ENCODE measurements at places on chromosomes 2 and 18.

GRCh38 chr2:240201866-240202265 is 61.4 kb upstream of the OTOS start:
- no peak for DNase-seq

GRCh38 chr2:170950221-170950761 is 21.2 kb downstream of the GORASP2 start:
- DNase-seq = no peak

DNA sequence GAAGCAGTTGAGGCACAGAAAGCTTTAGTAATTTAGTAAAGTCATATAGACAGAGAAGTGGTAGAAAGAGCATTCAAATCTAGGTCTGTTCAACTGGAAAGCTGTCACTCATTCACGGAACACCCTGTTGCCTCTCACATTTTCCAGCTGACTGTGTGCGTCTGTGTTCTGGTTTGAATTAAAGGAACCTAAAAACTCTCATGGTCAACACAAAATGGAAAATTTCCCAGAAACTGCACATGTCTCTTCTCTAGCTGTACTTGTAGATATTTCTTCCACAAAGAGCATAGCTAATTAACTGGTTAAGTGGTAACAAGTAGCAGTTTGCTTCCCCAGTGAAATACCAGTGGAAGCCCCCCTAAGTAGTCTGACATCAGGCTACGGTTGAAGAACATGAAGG is 390.8 kb downstream of the TGIF1 start:
- DNase-seq = no peak

- DNase-seq = no peak
These were observed 41.4 kb downstream of the IL1R2 start for GRCh38 chr2:102033031-102033749.

DNA sequence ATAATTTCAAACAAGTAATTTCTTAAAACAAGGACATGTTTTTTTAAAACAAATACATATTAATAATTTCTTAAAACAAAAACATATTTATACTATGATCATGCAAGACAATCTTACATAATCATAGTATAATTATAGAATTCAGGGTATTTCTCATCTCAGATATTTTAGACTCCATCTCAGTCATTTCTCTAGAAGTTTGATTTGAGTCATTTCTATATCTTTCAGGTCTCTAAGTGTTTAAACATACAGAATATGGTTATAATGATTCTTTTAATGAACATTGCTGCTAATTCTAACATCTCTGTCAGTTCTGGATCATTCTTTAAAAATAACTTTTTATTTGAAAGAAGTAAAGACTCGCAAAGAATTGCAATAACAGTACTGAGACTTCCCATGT is 154.2 kb upstream of the KYNU start:
- DNase-seq = no peak

DNA sequence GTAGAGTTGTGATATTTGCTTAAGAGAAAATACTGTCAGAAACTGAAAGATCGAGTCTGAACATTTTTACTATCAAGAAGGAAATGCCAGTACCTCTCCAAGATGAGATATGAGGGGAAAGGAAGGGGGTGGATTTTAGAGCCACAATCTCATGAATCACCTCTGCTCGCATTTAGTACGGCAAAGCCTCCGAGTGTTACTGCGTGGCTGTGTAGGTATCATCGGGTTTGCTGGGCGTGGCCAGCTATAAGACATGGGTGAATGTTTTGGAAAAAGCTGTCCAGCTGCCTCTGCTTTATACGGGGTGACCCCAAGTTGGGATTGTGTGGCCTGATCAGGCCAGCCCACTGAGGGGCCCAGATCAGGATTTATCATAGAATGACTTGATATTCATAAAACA is 826.4 kb downstream of the SOCS6 start:
- DNase-seq = no peak

DNA sequence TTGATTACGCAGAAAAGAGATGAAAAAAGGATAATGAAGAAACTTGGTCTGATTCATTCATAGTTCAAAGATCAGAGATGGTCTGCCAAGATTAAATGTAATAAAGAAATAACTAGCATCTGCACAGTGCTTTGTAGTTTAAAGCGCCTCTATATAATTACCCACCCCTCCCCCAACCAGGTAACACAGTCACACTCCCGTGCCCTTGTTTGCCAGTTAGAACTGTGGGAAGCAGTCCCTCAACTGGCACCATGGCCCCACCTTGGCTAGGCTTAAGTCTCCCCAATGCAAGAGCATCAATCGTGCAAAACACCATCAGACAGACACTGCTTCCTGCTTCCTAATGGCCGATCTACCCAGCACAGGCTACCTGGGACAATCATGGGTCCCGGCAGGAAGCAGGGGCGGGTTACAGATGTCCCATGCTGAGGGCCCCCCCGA is 11.6 kb downstream of the ADCY3 start:
- DNase-seq = no peak

- DNase-seq = no peak
These were observed 180.7 kb downstream of the PLCL1 start for GRCh38 chr2:197985029-197985638.

GRCh38 chr2:32384529-32384928 is 27.7 kb downstream of the BIRC6 start:
- DNase-seq = no peak

DNA sequence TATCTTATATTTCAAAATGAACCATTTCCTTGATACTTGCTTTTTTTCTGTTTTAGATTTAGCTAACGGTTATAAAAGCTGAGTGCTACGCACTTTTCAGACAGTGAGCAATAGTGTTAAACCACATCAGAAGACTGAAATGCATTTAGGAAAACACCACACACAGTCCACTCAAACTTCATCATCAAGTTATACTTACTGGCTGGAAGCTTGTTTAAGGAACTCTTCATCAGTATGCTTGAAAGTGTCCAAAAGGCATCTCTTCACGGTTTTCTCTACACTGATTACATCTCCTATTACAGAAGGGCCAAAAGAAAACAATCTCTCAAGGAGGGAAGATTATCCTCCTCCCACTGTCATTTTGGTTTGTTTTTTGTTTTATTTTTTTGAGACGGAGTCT is 19.7 kb downstream of the ILKAP start:
- no peak for DNase-seq

GRCh38 chr18:73691118-73691517 is 456.5 kb downstream of the FBXO15 start:
- DNase-seq = no peak

- DNase-seq = no peak
These were observed 139.4 kb upstream of the GLI2 start for GRCh38 chr2:120596191-120596811.

DNA sequence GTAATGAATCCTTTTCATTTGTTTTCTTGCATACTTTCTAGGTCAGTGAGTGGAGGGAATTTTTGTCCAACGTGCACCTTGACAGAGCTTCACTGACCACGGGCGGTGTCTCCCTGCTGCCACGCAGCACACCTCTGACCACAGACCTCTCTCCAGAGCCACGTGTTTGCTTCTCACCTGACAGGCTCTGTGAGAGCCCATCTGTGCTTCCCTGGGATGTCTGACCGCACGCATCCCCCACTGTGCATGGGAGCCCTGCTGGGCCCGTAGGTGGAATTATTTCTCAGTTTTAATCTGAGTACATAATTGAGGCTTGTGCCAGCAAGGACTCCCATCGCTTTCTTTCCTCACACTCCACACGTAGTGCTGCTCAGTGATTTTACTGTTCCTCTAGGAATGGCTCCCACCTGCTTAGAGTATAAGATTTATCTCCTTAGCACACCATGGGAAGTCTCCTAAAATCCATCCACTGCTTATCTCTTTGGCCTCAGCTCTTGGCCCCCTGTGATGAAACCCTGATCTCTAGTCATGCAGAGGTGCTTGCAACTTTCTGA is 482.6 kb downstream of the TSN start:
- no peak for DNase-seq

GRCh38 chr2:44599130-44599529 is 237.4 kb downstream of the CAMKMT start:
- DNase-seq = no peak

- DNase-seq = no peak
These were observed 29.4 kb upstream of the WDR75 start for GRCh38 chr2:189411860-189412259.

DNA sequence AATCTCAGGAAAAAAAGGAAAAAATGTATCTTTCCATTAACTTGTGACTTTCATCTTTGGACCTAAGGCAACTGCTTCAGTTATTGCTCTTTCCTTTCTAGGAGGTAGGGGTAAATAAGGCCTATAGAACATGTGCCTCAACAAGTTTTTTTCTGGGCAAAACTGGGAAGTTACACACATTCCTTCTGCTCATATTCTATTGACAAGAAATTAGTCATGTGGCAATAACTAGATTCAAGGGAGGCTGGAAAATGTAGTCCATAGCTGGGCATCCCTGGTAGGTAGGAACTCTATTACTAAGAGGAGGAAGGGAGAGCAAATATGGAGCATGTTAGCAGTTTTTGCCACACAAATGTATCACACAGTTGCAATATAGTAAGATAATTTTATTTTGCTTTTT is 37.7 kb upstream of the NEMP2 start:
- no peak for DNase-seq

DNA sequence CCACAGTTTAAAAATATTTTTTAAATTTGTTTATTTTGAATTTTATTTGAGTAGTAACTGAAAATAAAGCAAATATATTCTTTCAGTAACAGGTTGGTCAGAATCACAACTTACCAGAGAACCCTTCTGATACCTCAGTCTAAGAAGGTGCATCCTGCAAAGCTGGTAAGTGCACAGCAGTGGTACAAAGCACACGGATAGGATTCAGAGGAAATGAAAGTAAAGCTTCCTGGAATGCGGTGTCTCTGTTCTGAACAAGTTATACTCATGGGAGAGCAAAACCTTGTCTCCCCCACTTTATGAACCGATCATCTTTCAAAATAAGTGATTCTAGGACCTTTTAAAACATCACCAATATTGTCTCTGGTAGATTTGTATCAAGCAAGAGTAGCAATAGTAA is 398.3 kb downstream of the TMX3 start:
- DNase-seq = no peak

DNA sequence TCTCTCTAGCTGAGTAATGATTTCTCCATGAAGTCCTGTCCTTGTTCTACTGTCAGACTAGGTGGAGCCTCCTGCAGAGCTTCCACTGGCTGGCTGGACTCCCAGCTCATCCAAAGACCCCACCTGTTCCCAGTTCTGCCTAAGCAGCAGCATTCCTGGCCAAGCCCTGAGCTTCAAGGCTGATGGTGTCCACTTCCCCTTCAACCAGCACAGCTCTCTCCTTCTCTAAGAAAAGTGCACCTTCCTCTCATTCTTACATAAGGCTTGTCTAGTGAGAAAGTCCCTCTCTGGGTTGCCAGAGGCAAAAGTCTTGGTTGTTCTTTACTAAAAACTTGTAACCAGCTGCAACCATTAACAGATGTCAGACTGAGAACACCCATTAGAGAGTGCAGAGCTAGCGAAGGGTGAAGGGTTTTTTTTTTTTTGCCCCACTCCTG is 58.9 kb downstream of the CXCR4 start:
- DNase-seq = no peak

GRCh38 chr2:231795525-231796327 is 9.5 kb downstream of the COPS7B start:
- DNase-seq = no peak

GRCh38 chr2:169738566-169739229 is 5.1 kb downstream of the KLHL23 start:
- no peak for DNase-seq

DNA sequence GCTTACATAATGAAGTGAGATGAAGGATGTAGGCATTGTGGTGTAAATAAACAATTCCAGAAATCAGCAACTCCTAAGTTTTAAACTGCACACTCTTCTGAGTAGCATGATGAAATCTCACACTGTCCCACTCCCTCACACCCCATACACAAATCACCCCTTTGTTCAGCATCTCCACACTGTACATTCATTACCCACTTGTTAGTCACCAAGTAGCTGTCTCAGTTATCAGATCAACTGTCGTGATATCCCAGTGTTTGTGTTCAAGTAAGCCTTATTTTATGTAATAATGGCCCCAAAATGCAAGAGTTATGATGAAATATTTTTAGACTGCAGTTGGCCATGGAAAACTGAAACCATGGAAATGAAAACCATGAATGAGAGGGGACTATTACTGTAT is 135.7 kb downstream of the GRB14 start:
- no peak for DNase-seq

GRCh38 chr2:99688699-99689098 is 198.9 kb upstream of the REV1 start:
- no peak for DNase-seq

GRCh38 chr18:13745696-13746095 is 19.2 kb downstream of the RNMT start:
- no peak for DNase-seq

GRCh38 chr2:128756365-128756717 is 437.7 kb upstream of the HS6ST1 start:
- DNase-seq = no peak

GRCh38 chr2:196286821-196287220 is 115.4 kb upstream of the STK17B start:
- no peak for DNase-seq

GRCh38 chr2:15729709-15730544 is 138.3 kb downstream of the DDX1 start:
- DNase-seq = no peak

DNA sequence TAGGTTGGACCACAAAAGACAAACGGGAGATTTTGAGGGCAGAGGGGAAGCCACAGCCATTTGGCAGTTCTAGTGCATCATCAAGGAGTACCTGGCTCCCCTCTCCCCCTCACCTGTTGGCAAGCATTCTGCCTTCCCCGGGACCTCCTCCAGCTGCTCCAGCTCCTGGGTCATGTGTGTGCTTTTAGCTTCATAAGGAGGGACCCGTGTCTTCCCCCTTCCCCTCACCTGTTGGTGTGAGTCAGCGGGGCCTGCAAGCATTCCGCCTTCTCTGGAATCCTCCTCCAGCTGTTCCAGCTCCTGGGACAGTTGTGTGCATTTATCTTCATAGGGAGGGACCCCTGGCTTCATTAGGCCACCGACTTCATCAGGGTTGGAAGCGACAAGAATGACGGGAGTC is 58.8 kb downstream of the SPP2 start:
- DNase-seq = no peak

- no peak for DNase-seq
These were observed 59.8 kb upstream of the SLC8A1 start for GRCh38 chr2:40511661-40512213.

GRCh38 chr2:120550893-120551446 is 184.7 kb upstream of the GLI2 start:
- DNase-seq = no peak

GRCh38 chr2:220259662-220260061 is 632.2 kb downstream of the SLC4A3 start:
- DNase-seq = no peak

- DNase-seq = no peak
These were observed 678.0 kb upstream of the ZEB2 start for GRCh38 chr2:145197944-145198343.

- DNase-seq = no peak
These were observed 179.2 kb downstream of the MEMO1 start for GRCh38 chr2:31831585-31831984.

- no peak for DNase-seq
These were observed 78.1 kb downstream of the MBOAT2 start for GRCh38 chr2:8925411-8925810.

All from cortex of kidney (tissue), 1 donor.